Cortex of kidney (tissue), 1 donor: ENCODE measurements at places on chromosomes 11 and 22.

DNA sequence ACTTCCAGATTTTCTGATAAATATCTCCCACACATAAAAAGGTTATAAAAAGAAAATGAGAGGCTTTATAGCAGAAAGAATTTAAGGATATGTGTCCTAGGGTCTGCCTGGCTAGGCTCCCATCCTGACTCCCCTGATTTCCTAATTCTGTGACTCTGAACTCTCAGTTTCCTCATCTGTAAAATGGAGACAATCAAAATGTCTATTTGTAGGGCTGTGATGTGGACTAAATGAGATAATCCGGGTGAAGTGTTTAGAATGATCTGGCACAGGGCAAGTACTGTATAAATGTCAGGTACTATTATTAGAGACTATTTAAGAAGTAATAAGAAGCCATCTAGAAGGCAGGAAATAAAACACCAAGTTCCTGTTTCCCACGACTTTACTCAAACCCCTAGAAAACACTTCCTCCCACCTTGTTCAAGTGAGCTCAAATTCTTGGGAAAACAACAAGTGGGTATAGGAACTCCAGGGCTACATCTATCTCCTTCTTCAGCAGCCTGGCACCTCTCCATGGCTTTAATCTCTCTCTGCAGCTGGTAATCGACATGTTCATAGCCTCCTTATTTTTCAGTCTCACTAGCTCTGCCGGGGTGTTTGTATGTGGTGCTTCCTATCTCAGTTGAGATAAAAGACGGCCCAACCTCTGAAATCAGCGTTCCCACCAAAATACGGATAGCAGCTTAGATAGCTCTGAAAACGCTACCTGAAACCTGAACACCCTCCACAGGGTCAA is 6.7 kb downstream of the ASCC2 start:
- DNase-seq, result no peak

GRCh38 chr22:29126670-29127395 is 54.0 kb downstream of the KREMEN1 start:
- no peak for DNase-seq

- DNase-seq, result no peak
Observed at GRCh38 chr11:35126000-35126878, 12.7 kb upstream of the CD44 start.

DNA sequence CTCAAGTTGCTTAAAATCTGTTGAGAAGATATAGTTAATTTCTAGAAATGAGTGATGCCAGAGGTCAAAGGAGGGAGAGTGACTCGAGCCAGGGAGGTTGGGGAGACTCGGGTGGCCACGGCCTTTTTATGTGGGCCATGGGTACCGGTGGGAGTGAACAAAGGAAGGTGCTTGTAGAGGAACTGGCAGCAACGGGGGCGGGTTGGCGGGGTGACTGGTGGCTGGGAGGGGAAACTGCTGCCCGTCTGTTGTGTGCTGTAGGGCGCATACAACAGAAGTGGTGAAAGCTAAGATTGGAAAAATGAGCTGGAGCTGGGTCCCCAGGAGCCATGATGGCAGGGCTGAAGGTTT is 5.4 kb downstream of the DAGLA start:
- DNase-seq, result no peak

- DNase-seq, result no peak
Observed at GRCh38 chr11:74826901-74827300, 78.3 kb downstream of the RNF169 start.
